ENCODE measurements at places on chromosomes 7 and 10.

DNA sequence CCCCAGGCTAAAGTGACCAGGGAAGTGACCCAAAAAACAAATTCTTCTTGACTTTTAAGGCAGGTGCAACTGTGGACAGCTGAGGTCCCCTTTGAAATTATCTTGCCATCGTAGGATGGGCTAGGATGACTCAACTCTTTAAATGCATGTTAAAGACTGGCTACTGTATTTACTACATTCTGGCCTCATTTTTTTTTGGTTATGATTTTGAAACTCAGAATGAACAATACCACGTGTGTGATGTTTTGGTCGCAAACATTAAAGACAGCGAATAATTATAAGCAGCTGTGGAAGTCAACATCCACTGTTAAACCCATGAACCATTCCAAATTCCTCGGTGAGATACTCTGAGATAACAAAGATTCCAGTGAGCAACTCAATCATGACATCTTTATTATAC, 1.2 kb upstream of the SLC13A4 start:
- H3K4me1 ChIP-seq = peaks cover 5% of the 10 kb centered on the region

- H3K27ac ChIP-seq = no peak overlapping the region
- no peaks in the 10 kb centered on the region for H3K27me3 ChIP-seq
- no peaks in the 10 kb centered on the region for H3K36me3 ChIP-seq
- no peak overlapping the region for H3K4me3 ChIP-seq
Observed at GRCh38 chr7:95199779-95200558, 124.4 kb downstream of the PON1 start.

DNA sequence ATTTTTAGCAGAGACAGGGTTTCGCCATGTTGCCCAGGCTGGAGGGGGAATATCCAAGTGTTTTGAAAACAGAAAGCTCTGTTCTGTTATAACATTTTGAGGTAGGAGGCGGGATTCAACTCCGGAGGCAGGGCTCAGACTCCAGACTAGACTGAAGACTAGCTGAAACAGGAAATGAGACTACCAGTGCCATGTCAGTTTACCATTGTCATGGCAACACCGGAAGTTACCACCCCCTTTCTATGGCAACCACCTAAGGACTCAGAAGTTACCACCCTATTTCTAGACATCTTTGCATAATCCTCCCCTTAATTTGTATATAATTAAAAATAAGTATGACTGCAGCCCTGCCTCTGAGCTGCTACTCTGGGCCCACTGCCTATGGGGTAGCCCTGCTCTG, 1069.1 kb upstream of the AUTS2 start:
- no peak overlapping the region for H3K27ac ChIP-seq
- no peaks in the 10 kb centered on the region for H3K36me3 ChIP-seq
- peak; percentile 69 for DNase-seq
- H3K4me3 ChIP-seq = no peak overlapping the region
- H3K27me3 ChIP-seq = no peaks in the 10 kb centered on the region
- no peaks in the 10 kb centered on the region for H3K4me1 ChIP-seq

DNA sequence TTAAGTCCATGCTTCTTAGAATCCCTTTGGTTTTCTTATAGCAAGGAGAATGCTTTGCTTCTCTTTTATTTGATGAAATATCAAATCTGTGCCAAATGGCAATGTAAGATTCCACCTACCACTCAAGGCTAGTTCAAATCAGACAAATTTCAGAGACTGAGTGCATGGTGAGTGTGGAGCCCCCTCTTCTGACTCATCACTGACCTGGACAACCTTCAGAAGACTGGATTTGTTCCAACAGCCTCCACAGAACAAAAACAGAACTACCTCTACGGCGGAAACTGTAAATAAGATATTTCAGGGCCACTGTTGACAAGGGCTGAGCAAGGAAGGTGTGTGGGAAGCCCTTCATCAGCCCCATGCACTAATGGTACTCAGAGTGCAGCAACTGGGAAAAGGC, 21.1 kb downstream of the NCAPG2 start:
- DNase-seq = no peak
- H3K27ac ChIP-seq = no peak overlapping the region
- H3K27me3 ChIP-seq = no peaks in the 10 kb centered on the region
- H3K4me1 ChIP-seq = no peaks in the 10 kb centered on the region

DNA sequence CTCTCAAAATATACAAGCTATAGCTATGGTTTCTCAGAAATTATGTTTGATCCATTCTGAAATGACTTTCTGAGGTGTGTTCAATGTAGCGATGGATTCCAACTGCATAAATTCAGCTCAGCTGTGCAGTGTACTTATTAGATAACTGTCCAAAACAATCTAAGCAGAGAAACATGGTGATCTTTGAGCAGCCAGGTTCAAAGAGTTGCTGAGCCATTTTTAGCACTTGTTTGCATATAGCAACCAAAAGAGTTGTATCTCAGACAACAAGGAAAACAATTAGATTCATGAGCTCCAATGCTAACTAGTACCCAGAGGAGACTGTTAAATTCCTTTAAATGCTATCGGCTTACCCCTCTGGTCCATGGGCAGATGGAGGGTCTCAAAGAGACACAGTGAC, 15.9 kb upstream of the KCNIP2 start:
- no peaks in the 10 kb centered on the region for H3K4me1 ChIP-seq
- no peaks in the 10 kb centered on the region for H3K36me3 ChIP-seq
- no peak for DNase-seq

DNA sequence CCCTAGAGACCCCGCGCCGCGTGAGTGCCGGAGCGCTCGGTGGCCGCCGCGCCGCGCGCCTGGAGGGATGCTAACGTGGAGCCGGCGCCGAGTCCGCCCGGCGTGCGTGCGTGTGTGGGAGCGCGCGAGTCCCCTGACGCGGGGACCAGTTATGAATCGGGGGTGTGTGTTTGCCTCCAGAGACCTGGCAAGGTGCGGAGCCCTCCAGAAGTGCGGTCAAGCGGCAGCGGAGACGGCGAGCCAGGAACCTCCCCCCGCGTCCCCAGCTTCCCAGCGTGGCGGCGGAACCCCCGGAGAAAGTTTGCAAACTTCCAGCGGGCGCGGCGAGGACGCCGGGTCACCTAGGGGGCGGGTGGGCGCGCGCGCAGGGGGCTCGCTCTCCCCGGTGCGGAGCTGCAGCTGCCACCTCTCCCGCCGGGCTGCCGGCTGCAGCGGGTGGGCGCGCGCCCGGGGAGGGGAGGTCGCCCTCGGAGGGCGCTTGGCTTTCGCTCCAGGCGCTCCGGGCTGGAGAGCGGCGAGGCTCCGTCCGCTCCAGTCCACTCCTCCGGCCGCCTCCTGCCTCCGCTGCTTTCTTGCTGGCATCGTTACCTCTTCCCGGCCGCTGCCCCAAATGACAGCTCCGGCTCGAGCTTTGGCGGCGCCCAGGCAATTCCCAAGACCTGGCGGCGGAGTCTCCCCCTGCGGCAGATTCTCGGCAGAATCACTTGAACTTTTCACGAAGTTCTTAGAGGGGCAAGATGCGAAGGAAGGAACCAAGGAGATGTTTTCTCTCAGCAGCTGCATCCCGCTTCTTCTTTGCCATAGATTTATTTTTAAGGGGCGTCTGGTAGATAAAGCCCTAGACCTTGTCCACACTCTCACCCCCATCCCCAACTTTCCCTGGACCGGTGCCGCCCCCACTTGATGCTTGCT, 2.3 kb upstream of the CREB5 start:
- DNase-seq = peak; percentile 73
- H3K27me3 ChIP-seq = peaks cover 7% of the 10 kb centered on the region
- peak overlapping the region; percentile 19 for H3K4me3 ChIP-seq
- no peaks in the 10 kb centered on the region for H3K36me3 ChIP-seq
- peaks cover 5% of the 10 kb centered on the region for H3K4me1 ChIP-seq

DNA sequence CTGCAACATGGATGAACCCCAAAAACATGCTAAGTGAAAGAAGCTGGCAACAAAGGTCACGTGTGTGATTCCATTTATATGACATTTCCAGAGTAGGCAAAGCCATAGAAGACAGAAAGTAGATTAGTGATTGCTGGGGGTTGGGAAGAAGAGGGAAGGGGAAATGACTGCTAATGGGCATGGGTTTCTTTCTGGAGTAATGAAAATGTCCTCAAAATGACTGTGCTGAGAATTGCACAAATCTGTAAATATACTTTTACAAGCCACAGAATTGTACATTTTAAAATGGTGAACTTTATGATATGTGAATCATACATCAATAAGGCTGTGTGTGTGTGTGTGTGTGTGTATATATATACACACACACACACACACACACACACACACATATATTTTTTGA, 15.8 kb downstream of the MMS19 start:
- no peaks in the 10 kb centered on the region for H3K27me3 ChIP-seq
- H3K27ac ChIP-seq = no peak overlapping the region
- no peak for DNase-seq
- peaks cover 3% of the 10 kb centered on the region for H3K36me3 ChIP-seq
